ENCODE measurements at places on chromosomes 5 and 9. TPM values are rescaled to one million over a fixed set of nuclear protein-coding genes. Genes with fewer than 3 reads are reported as not detected.

DNA sequence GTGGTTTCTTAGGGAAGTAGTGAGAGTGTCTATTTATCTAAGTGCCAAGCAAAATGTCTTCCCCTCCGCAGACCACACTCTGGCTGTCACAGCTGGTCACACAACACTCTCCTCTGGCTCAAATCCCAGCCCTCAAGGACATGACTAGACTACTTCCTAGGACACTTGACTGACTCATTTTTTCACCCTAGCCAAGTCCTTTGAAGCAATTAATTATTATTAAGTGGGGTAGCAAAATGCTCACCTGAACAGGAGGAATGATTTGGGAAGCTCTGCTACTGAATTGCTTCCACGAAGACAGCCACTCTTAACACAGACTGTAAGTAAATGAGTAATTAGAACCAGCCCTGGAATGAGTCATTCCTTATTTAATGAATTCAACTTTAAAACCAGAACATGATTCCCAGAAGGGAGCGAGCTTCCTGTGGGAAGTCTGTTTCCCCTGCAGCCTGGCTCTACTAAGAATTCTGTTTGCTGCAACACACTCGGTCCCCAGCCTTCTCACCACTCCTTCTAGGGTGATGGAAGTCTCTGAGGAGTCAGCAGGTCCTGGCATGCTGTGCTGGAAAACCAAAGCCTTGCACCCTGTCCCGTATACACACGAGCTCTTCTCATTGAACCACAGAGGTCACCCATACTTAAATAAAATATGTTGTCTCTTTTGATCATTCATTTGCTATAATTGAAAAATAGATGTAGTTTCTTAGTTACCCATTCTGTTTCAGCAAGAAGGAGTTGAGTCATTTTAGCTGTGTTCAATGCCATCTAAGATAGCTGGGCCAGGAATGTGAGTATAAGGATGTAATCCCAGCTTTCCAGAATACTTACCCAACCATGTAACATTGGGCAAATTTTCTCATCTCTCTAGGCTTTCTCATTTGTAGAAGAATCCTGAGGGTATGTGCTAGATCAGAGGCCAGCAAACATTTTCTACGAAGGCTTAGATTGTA, 218.6 kb upstream of the RASEF start:
- H3K36me3 ChIP-seq = no peaks in the 10 kb centered on the region
- DNase-seq = no peak
- H3K27ac ChIP-seq = no peak overlapping the region
- no peak overlapping the region for H3K4me3 ChIP-seq
- H3K27me3 ChIP-seq = no peaks in the 10 kb centered on the region

DNA sequence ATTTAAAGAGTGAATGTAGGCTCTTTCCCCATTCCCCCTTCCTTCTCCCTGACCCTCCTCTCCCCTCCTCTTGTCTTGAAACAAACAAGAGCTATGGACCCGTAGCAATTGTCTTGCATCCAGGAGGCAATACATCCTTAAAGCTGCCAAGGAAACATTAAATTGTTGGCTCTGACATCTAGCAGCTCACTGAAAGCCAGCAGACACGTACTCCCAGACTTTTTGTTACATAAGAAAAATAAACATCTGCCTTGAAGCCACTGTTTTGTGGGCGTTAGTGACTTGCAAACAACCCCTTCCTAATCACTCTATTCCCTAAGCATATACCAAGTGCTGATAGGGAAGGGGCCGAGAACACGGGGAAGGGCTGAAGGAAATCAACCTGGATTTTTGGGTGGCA, 8.6 kb downstream of the SLC45A2 start:
- no peaks in the 10 kb centered on the region for H3K4me1 ChIP-seq
- no peak for DNase-seq
- H3K27me3 ChIP-seq = no peaks in the 10 kb centered on the region
- no peak overlapping the region for H3K27ac ChIP-seq
- no peaks in the 10 kb centered on the region for H3K36me3 ChIP-seq
- H3K4me3 ChIP-seq = no peak overlapping the region

- peak; percentile 12 for DNase-seq
- H3K27me3 ChIP-seq = no peaks in the 10 kb centered on the region
- no peaks in the 10 kb centered on the region for H3K4me1 ChIP-seq
- no peak overlapping the region for H3K4me3 ChIP-seq
- H3K27ac ChIP-seq = peak overlapping the region; percentile 44
These were observed 101.8 kb downstream of the DOCK8 start for GRCh38 chr9:316382-316965.

DNA sequence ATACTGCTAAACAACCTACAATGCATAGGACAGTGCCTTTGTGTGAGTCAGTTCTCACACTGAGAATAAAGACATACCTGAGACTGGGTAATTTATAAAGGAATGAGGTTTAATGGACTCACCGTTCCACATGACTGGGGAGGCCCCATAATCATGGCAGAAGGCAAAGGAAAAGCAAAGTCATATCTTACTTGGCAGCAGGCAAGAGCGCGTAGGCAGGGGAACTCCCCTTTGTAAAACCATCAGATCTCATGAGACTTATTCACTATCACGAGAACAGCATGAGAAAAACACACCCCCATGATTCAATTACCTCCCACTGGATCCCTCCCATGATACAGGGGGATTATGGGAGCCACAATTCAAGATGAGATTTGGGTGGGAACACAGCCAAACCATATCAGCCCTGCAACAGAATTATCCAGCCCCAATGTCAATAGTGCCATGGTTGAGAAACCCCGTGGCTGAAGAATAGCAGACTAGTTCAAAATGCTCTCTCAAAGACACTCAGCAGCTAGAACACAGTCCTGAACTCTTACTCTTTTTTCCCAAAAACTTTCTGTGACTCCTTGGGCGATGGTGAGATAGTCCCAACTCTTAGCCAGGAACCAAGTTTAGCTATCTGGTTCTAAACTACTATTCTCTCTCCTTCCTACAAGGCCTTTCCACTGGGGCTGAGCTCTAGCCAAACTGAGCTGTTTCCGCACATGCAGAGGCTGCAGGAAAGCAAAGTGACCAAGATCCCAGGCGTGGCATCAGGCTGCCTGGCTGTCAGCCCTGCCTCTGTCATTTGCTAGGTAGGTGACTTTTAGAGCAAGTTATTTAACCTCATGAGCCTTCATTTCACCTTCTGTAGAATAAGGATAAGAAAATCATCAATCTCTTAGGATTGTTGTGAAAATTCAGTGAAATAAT, 21.7 kb downstream of the FAT2 start:
- H3K4me1 ChIP-seq = peaks cover 10% of the 10 kb centered on the region
- H3K4me3 ChIP-seq = no peak overlapping the region
- no peaks in the 10 kb centered on the region for H3K36me3 ChIP-seq
- no peak for DNase-seq
- H3K27me3 ChIP-seq = no peaks in the 10 kb centered on the region

DNA sequence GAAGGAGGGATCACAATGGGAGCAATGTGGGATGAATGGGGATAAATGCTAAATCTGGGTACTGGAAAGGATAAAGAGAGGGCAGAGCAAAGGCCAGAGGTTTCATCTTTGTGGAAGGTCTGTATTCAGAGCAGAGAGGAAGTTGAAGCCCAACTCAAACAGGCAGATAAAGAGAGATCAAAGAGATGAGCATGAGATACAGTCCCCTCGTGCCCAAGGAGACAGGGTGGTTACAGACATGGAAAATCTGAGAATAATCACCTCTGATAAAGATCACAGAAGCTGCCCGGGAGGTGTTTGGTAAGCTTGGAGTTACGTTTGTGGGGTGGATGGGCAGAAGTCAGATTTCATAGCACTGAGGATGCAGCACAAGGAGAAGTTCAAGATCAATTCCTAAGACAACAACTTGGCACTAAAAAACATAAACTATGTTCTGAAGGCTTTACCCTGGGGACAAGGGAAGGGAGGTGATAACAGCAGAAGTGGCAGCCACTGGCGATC, 459 bp upstream of the ERAP2 start:
- peaks cover 52% of the 10 kb centered on the region for H3K4me1 ChIP-seq
- H3K36me3 ChIP-seq = peaks cover 14% of the 10 kb centered on the region
- peak; percentile 29 for DNase-seq
- H3K27me3 ChIP-seq = no peaks in the 10 kb centered on the region
- H3K4me3 ChIP-seq = peak overlapping the region; percentile 84

GRCh38 chr5:113092683-113093082, 116.1 kb downstream of the DCP2 start:
- H3K4me1 ChIP-seq = no peaks in the 10 kb centered on the region
- no peaks in the 10 kb centered on the region for H3K27me3 ChIP-seq
- H3K4me3 ChIP-seq = no peak overlapping the region
- H3K27ac ChIP-seq = no peak overlapping the region
- H3K36me3 ChIP-seq = no peaks in the 10 kb centered on the region
- no peak for DNase-seq

GRCh38 chr5:149063017-149063687, at the start of gene SH3TC2:
TSS of gene SH3TC2 (minus strand) at chr5:149063062. CDS start at chr5:149063022, 40 bp downstream.
- no peaks in the 10 kb centered on the region for H3K36me3 ChIP-seq
- H3K27ac ChIP-seq = no peak within 1 kb of the TSS
- no peaks in the 10 kb centered on the region for H3K4me1 ChIP-seq

DNA sequence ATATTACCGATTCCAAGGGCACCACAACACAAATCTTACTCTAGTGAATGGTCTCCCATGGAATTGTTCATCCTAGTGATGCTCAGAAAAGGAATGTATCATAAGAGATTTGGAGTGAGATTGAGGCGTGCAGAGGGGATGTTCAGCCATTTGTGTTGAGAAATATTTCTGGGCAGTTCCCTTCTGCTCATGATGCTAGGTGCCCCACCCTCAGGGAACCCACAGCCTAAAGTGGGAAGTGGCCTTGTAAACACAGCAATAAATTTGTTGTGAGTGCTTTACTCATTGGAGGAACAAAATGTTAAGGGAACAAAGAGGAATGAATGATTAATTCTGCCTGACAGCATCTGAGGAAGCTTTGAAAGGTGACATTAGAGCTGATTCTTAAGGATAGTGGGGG, 129.9 kb downstream of the TLE4 start:
- peak; percentile 39 for DNase-seq
- H3K4me3 ChIP-seq = no peak overlapping the region
- no peaks in the 10 kb centered on the region for H3K27me3 ChIP-seq
- no peaks in the 10 kb centered on the region for H3K36me3 ChIP-seq
- no peak overlapping the region for H3K27ac ChIP-seq

- no peak overlapping the region for H3K27ac ChIP-seq
- no peaks in the 10 kb centered on the region for H3K27me3 ChIP-seq
- H3K4me1 ChIP-seq = peaks cover 10% of the 10 kb centered on the region
- H3K36me3 ChIP-seq = no peaks in the 10 kb centered on the region
- no peak overlapping the region for H3K4me3 ChIP-seq
These were observed 28.1 kb downstream of the KCNMB1 start for GRCh38 chr5:170361116-170361515.

DNA sequence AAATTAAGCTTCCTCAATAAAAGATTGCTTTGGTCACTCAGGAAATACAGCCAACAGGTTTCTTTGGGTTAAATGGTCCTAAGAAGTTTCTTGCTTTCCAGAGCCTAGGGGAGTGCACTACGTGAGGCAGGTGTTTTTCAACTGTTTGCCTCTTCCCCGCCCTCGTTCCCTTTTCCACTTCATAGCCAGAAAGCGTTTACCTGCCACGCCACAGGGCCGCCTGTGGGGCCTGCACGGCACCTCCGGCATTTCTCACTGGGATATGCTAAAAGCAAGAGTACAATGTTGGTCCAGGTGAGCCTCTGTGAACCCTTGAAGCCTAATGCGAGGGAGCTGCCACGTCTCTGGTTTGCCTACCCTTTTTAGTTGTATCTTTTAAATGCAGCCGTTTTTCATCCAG, 167.6 kb upstream of the OTULINL start:
- peaks cover 7% of the 10 kb centered on the region for H3K4me1 ChIP-seq
- DNase-seq = no peak

- H3K27me3 ChIP-seq = no peaks in the 10 kb centered on the region
- no peak overlapping the region for H3K27ac ChIP-seq
- no peak overlapping the region for H3K4me3 ChIP-seq
- H3K4me1 ChIP-seq = no peaks in the 10 kb centered on the region
- no peak for DNase-seq
These were observed 406.0 kb downstream of the PRELID2 start for GRCh38 chr5:145429170-145429569.

DNA sequence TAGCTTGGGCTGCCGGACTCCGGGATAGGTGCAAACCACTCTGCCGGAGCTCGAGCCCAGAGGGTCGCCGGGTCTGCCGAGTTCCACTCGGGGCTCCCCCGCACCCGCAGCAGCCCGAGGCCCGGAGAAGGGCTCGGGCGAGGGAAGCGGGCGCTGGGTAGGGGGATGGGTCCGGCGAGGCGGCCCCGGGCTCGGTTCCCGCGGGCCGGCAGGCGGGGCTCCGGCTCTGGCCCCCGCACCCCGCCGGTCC, 507 bp downstream of the RICTOR start:
- no peak for DNase-seq
- peaks cover 39% of the 10 kb centered on the region for H3K4me1 ChIP-seq
- H3K27ac ChIP-seq = peak overlapping the region; percentile 88
- no peaks in the 10 kb centered on the region for H3K27me3 ChIP-seq

DNA sequence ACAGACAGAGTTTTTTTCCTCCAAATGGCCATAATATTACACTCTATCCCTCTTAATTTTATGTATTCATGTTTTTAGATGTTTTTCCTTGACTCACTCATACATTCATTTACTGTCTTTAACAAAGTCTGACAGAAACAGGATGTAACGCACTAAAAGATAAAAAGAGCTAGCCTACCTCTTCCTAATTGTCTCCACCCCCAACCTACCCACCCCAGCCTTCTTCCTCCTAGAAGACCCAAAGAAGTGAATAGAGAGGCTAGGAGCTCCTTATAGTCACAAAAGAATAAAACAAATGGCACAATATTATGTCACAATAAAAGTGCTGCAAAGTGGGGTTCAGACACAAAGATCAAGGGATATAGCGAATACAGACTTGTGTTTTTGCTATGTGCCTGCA, 719 bp downstream of the NOL8 start:
- no peaks in the 10 kb centered on the region for H3K27me3 ChIP-seq
- no peaks in the 10 kb centered on the region for H3K36me3 ChIP-seq
- peaks cover 20% of the 10 kb centered on the region for H3K4me1 ChIP-seq

DNA sequence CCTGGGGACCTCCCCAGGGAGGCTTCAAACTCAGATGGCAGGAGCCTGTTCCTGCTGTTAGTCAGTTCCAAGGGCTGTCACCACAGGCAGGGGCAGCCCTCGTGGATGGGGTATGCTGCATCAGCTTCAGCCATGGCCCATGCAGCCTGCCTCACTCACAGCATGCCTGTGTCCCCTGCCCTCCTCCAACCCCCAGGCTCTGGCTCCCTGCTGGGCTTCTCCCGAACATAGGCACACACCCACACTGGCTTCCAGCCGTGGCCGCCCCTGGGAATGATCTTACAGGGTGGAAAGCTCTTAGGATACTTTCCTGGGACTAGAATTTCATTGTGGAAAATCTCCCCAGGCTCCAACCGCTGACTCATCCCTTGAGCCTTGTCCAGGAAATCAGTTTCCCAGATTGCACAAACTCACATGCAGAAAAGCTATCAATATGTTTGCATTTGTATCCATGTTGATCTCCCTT, 163.8 kb downstream of the SEC61B start:
- peaks cover 3% of the 10 kb centered on the region for H3K27me3 ChIP-seq
- no peak for DNase-seq
- no peak overlapping the region for H3K27ac ChIP-seq
- H3K36me3 ChIP-seq = no peaks in the 10 kb centered on the region

The TRAF1 gene
- total RNA-seq = 12.2 TPM

The EXOC3 gene
- total RNA-seq = 92.6 TPM

The FBXO4 gene
- total RNA-seq = 17.9 TPM

The SNCAIP gene
- total RNA-seq = not detected

The IFNB1 gene
- not detected for total RNA-seq

The CYSRT1 gene
- total RNA-seq = 0.32 TPM

The CENPH gene
- total RNA-seq = 11.9 TPM

The OR1J2 gene
- total RNA-seq = not detected

The KIAA0825 gene
- 3.0 TPM for total RNA-seq

The KCNV2 gene
- total RNA-seq = not detected

The TAF1L gene
- total RNA-seq = not detected

The SPATA31D4 gene
- total RNA-seq = not detected

All from B cell (primary cell).